ENCODE measurements at places on chromosomes 16 and 17. TPM values are rescaled to one million over a fixed set of nuclear protein-coding genes. Genes with fewer than 3 reads are reported as not detected.
A peak's percentile ranks its signal among the peaks of the same experiment; 100 is the strongest.

- no peak overlapping the region for H3K27ac ChIP-seq
- peak overlapping the region; percentile 66 for H3K4me3 ChIP-seq
- DNase-seq: no peak
- no peaks in the 10 kb centered on the region for H3K27me3 ChIP-seq
- H3K4me1 ChIP-seq: peaks cover 22% of the 10 kb centered on the region
These were observed 1.0 kb upstream of the CREBBP start for GRCh38 chr16:3881499-3881990.

Gene MYCBPAP
- total RNA-seq: 0.99 TPM

Gene COPZ2
- 25.1 TPM for total RNA-seq

Gene C17orf78
- not detected for total RNA-seq

DNA sequence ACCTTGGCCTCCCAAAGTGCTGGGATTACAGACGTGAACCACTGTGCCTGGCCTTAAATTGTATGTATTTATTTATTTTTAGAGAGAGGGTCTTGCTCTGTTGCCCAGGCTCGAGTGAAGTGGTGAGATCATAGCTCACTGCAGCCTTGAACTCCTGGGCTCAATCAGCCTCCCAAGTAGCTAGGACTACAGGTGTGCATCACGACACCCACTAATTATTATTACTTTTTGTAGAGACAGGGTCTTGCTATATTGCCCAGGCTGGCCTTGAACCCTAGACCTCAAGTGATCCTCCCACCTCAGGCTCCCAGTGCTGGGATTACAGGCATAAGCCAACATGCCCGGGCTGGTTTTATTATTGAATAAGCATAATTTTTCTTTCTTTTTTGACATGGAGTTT lies 4.1 kb upstream of the NFATC2IP start:
- DNase-seq: no peak
- no peak overlapping the region for H3K27ac ChIP-seq
- H3K4me3 ChIP-seq: no peak overlapping the region
- no peaks in the 10 kb centered on the region for H3K27me3 ChIP-seq

DNA sequence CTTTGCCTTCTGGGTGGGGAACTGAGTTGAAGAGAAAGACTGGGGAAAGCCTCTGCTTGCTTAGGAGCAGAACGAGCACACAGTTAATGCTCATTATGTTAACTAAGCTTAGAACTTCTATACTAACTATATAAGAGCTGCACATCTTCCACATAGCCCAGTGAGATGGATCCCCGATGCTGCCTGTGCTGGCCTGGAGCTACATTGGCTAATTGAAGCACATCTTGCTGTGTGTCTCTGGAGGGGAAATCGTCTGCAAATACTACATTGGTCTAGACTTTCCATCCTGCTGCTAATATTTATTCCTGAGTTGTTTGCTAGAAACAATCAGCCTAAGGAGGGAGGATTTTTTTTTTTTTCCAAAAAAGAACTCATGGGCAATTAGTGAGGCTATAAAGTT lies 406.3 kb downstream of the HAPSTR1 start:
- no peak overlapping the region for H3K27ac ChIP-seq
- DNase-seq: no peak
- no peaks in the 10 kb centered on the region for H3K27me3 ChIP-seq
- no peaks in the 10 kb centered on the region for H3K4me1 ChIP-seq
- H3K4me3 ChIP-seq: no peak overlapping the region

GRCh38 chr16:85139881-85140339 lies 27.6 kb upstream of the CIBAR2 start:
- no peak overlapping the region for H3K4me3 ChIP-seq
- DNase-seq: no peak
- no peaks in the 10 kb centered on the region for H3K36me3 ChIP-seq
- H3K27ac ChIP-seq: no peak overlapping the region

Gene ABCA6
- not detected for total RNA-seq

- H3K27ac ChIP-seq: no peak overlapping the region
- DNase-seq: no peak
- H3K4me1 ChIP-seq: peaks cover 22% of the 10 kb centered on the region
- no peaks in the 10 kb centered on the region for H3K27me3 ChIP-seq
These were observed 59.3 kb upstream of the BCO1 start for GRCh38 chr16:81179219-81179618.

DNA sequence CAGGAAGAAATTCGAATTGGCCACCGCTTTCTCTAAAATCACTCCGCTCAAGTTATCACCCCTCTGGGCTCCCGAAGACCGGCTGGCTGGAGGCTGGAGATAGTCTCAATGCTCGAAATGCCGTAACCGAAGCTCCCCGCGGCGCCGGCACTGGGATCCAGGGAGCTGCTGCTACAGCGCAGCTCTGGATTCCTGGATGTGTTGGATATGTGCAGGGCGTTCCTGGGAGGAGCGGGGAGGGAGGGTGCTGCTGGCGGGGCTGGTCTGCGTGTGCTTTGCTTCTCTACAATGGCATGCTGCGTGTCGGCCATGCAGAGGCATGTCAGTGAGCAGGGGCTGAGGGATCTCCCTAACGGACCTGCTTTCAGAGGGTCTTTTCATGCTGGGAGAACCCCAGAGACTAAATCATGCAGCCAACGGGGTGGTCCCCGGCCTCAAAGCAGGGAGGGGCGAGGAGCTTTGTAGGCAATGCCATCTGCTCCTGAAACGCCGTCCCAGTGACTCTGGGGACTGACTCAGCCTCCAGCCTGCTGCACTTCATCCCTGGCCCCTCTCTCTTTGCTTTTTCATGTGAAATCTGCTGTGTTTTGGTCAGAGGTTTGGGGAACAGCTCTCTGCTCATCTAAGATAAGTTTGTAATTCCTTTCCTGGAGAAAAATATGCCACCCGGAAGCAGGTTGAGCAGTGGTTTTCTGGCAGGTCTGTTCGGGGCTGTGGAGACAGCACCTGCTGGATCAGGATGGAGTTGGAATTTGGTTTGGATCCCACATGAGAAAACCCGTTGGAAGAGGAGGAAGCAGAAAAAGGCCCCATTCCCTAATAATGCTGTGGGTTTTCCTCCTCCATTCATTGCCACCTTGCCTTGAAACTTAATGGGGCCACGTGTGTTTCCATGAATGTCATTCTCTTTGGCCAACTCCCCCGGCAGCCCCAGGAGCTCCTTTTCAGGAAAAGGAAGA lies 311.4 kb downstream of the SEC14L1 start:
- peaks cover 78% of the 10 kb centered on the region for H3K4me1 ChIP-seq
- H3K36me3 ChIP-seq: no peaks in the 10 kb centered on the region
- DNase-seq: peak; percentile 69
- peak overlapping the region; percentile 63 for H3K4me3 ChIP-seq
- peak overlapping the region; percentile 94 for H3K27ac ChIP-seq

DNA sequence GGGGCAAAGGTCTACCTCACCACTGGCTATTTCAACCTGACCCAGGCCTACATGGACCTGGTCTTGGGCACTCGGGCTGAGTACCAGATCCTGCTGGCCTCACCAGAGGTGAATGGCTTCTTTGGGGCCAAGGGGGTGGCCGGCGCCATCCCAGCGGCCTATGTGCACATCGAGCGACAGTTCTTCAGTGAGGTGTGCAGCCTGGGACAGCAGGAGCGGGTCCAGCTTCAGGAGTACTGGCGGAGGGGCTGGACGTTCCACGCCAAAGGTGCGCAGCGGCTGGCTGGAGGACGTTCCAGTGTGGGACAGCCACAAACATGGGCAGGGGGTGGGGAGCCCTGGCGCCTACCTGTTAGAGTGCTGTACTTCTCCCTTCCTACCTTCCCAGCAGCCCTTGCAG lies 25.4 kb downstream of the PGS1 start:
- no peak overlapping the region for H3K27ac ChIP-seq
- H3K27me3 ChIP-seq: no peaks in the 10 kb centered on the region
- no peaks in the 10 kb centered on the region for H3K4me1 ChIP-seq
- peaks cover 23% of the 10 kb centered on the region for H3K36me3 ChIP-seq
- no peak for DNase-seq

Gene CCL1
- not detected for total RNA-seq

Gene EFCAB5
- 1.5 TPM for total RNA-seq

GRCh38 chr16:68217506-68217905 lies 18.4 kb downstream of the ESRP2 start:
- no peaks in the 10 kb centered on the region for H3K36me3 ChIP-seq
- no peak overlapping the region for H3K27ac ChIP-seq
- DNase-seq: no peak
- no peak overlapping the region for H3K4me3 ChIP-seq

Gene RRAD
- total RNA-seq: 12.1 TPM

Gene TEX19
- total RNA-seq: not detected

DNA sequence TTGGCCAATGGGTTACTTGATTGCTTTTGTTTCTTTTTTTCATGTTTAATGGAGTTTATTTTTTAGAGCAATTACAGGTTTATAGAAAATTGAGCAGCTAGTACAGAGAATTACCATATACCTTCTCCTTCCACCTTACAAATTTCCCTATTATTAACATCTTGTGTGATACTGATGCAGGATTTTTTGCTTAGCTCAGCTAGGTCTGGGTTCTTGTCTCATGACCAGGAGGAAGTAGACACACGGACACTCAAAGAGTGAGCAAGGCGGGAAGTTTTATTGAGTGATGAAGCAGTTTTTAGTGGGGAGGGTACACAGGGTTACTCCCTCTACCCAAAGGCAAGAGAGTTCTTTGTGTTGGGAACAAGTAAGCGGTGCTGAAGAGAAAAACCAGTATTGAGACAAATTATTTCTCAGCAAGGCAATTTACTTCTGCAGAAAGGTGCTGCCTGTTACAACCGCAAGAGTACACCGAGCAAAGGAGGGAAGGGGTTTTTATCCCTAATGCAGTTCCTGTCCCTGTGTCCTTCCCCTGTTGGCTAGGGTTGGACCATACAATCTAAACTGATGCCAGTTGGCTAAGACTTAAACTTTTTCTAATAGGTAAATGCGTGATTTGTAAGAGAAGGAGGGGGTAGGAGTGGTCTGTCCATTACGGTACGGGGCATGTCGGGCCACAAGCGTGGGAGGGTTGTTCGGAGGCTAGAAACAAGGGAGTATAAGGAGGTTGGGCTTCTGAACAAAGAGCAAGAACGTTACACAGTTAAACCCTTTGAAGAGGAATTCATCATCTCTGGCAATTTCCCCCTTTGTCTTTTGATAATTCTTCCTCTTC lies 26.9 kb downstream of the SEC14L1 start:
- no peak for DNase-seq
- H3K27me3 ChIP-seq: no peaks in the 10 kb centered on the region
- peaks cover 6% of the 10 kb centered on the region for H3K36me3 ChIP-seq
- peaks cover 12% of the 10 kb centered on the region for H3K4me1 ChIP-seq
- no peak overlapping the region for H3K4me3 ChIP-seq
- no peak overlapping the region for H3K27ac ChIP-seq

Data from astrocyte (in vitro differentiated cells and primary cell).